Stimulated activated CD4-positive, alpha-beta T cell treated with anti-CD3 and anti-CD28 coated beads, Interleukin-12 subunit alpha, Interleukin-12 subunit beta, amount 100 ng/mL, for 48 hours (primary cell): ENCODE measurements at places on chromosomes 4 and X.

GRCh38 chrX:37918168-37918567, 70.8 kb upstream of the DYNLT3 start:
- no peak for DNase-seq

GRCh38 chr4:150948074-150948473, 67.0 kb downstream of the LRBA start:
- no peak for DNase-seq

GRCh38 chr4:4820261-4820660, 39.2 kb upstream of the MSX1 start:
- DNase-seq: no peak

GRCh38 chr4:89521826-89522225, 214.2 kb upstream of the GPRIN3 start:
- no peak for DNase-seq

DNA sequence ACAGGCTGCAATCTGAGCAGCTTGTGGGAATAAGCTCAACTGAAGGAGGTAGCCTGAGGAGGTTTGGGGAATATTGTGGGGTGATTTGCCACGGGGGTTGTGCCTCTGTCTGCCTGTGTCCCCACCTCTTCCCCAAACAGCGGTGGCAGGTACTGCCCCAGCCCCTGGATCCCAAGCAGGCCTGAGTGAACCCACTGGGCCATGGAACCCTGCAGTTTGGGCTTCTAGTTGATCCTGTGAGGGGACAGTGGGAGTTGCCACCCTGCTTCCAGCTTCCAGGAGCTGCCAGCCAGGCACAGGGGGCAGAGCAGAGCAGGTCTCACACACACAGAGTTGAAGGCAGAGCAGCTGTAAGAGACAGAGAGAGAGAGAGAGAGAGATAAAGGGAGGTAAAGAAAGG, 97.4 kb downstream of the PJA1 start:
- DNase-seq: no peak

GRCh38 chr4:10122236-10122932, 5.8 kb upstream of the WDR1 start:
- no peak for DNase-seq

DNA sequence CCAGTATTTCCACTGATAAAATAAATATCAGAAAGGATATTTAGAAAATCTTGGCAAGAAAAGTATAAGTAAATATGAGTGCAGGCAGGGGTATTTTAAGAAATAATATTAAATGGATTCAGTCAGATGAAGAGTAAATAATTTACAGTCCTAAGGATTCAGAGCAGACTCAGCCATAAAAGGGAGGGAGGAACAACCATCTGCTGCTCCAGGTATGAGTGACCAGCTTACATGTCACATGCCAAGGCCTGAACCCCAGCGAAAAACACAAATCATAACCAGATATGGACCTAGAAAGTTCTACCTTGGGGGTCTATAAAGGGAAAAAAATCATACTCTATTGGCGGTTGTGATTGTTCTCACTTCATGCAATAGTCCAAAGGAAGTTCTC, 166.8 kb downstream of the COL4A6 start:
- DNase-seq: no peak

DNA sequence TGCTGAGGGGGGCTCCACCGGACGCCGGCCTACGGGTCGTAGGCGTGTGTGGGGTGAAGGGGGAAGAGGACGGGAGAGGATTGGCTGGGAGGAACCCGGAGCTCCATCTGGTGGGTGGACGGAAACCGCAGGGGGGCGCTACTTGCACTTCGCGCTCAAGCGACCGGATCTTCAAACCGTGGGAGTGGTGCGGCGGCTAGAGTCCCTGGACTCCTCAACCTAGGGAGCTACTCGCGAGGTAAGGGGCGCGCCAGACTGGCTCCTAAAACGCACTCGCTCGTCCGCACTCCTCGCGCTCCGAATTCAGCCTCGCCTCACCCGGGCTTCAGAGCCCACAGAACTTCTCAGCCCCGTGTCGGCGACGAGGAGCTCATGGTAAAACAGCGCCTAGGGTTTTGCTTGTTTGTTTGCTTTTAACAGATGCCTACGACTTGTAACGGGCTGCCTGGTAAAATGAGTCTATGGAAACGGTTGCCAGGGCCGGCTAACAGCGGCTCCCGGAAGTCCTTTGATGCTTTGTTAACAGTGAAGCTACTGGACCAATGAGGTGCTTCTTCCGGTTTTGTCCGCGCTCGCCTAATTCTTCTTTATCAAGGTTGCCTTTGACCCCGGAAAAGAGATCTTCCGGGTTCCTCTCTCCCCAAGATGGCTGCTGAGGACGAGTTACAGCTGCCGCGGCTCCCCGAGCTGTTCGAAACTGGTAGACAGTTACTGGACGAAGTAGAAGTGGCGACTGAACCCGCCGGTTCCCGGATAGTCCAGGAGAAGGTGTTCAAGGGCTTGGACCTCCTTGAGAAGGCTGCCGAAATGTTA, at the start of gene IGBP1:
TSS of gene IGBP1 (plus strand) at position 145 of the 813 bp plus-strand sequence. CDS start at position 646, 501 bp downstream.
- peak; percentile 57 for DNase-seq

- peak; percentile 7 for DNase-seq
These were observed 292.7 kb downstream of the SPOCK3 start for GRCh38 chr4:166941629-166942028.

DNA sequence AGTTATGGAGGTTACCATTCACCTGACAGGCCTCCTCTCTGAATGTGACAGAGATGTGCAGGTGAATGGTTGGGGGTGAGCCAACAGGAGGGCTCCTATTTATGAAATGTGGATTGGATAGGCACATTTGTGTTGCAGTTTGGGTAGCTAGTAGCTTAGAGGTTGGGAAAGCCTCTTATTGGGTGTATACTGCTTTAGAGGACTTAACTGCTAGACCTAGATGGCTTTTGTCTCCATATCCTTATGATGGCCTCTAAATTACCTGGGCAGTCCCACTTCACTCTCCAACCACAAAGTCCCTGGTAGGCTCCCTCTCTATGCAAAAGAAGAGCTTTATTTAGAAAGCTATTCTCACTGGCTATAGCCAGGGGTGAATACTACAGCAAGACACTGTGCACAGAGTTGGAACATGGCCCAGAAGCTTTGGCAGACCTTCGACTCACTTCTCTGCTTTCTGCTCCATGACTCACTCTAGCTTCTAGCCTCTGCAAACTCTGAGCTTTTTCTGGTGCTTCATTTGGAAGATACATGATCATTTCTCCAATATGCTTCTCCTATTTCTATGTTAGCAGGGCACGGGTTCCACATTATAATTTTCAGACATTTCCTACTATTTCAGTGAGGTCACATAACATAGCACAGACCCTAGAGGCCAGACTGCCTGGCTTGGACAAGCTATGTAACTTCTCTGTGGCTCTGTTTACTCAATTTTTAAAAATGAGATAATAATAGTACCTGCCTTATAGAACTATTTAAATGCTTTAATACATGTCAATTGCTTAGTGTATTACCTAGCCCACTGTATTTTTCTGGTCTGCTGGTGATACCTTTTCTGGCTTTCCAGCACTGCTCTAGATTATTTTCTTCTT, 6.0 kb upstream of the VGLL1 start:
- DNase-seq: no peak

GRCh38 chr4:61442936-61443335, 242.8 kb downstream of the ADGRL3 start:
- DNase-seq: no peak

DNA sequence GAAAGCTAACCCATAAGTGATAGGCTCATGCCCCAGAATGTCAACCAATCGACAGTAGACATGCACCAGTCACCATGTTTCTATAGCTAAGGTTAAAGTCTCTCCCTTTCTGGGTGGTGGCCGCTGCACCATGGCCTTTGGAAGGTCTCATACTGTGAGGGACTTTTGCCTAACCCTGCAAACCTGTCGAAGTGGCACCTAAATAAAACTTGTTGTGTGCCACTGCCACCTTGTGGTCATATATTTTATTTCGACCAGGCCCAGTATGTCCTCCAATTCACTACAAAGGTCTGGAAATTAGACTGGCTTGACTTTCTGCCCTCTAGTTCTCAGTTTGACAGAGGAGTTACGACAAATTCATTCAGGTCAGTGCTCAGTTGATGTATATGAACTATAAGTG, 163.1 kb downstream of the SMARCA1 start:
- peak; percentile 2 for DNase-seq

DNA sequence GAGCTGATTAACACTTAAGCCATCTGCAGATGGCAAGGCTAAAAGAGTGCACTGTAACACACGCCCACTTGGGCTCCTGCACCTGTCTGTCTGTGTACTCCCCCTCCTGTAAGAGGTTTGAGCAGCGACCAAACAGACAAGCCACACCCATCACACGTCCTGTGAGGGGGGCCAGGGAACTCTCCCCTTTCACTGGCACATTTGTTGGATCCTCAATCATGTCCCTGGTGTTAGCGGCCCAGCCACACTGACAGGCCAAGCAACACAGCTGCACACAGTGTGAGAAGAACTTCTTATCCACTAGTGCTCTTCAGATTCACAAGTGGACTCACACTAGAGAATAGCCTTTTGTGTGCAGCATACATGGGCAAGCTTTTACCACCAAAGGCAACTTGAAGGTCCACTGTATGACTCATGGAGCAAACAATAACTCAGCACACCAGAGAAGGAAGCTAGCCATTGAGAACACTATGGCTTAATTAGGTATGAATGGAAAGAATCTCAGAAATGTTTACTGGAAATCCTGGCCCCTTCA, 29.1 kb upstream of the UTP14A start:
- DNase-seq: no peak

DNA sequence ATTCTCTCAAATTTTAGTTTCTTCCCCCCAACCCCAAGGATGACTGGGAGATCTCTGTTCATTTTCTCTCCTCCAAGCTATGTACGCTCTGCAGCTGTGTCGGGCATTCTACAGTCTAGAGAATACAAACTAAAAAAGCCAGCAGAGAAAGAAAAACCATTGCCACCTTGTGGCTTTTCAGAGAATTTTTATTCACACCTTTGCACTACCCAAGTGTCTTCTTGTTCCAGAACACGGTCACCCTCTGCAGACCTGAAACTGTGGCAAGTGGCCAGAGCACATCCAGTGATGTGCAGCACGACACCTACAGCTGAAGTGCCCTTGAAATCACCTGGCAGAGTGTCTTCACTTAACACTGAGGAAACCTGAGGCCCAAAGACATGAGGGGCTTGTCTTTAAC, 68.6 kb downstream of the CHST7 start:
- DNase-seq: no peak

DNA sequence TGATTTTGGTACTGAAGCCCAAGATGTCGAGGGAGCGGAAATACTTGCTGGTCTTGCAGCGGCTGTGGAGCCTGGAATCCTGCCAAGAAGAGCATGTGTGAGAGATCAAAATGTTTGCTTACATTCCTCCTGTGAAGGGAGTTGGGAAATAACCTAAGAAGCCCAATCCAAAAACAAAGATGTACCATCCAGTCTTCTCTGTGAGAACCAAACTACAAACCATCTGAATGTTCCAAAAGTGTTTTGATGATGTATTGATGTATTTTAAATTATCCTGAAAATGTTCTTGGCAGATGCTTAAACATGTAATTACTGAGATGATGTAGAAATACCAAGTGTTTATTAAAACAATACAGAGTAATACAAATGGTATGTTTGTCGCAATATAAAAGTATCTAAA, 10.1 kb upstream of the ADH1A start:
- DNase-seq: no peak

DNA sequence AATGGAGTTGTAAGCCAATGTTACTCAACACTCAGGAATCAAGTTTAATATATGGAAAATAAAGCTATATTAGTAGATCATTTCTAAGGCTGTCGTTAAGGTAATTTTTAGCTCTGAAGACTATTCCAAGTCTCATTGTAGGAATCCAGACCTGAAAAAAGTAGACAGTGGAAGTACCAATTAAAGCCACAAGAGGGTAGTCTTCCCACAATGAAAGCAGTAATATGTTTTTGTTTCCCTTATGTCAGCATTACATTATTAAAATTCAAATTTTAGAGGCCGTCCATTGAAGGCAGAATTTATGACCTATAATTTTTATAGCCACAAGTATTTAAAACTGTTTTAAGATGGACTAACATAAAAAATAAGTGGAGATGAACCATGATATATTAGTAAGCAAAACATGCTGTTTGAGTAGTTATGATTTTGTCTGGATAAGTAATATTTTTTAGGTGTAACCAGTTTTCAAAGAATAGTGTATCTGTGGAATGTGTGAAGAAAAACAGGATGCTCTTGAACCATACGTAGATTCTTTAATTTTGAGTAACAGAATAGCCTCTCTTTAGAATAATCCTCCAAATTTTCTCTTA, 372.6 kb upstream of the TECRL start:
- no peak for DNase-seq

- DNase-seq: no peak
These were observed 790.1 kb downstream of the TECRL start for GRCh38 chr4:63618883-63619718.

GRCh38 chr4:121791481-121791880, 9.6 kb upstream of the EXOSC9 start:
- DNase-seq: no peak
